Stimulated activated CD8-positive, alpha-beta memory T cell treated with anti-CD3 and anti-CD28 coated beads, Interleukin-4, amount 100 ng/mL, for 1 hour (primary cell): ENCODE measurements at places on chromosomes 3 and 15.

GRCh38 chr3:46863261-46863782, at the start of gene MYL3:
TSS of gene MYL3 (minus strand) at chr3:46863444. CDS start at chr3:46863390, 54 bp downstream.
- no peak for DNase-seq

GRCh38 chr15:29805043-29805707, 17.1 kb downstream of the TJP1 start:
- DNase-seq: no peak

DNA sequence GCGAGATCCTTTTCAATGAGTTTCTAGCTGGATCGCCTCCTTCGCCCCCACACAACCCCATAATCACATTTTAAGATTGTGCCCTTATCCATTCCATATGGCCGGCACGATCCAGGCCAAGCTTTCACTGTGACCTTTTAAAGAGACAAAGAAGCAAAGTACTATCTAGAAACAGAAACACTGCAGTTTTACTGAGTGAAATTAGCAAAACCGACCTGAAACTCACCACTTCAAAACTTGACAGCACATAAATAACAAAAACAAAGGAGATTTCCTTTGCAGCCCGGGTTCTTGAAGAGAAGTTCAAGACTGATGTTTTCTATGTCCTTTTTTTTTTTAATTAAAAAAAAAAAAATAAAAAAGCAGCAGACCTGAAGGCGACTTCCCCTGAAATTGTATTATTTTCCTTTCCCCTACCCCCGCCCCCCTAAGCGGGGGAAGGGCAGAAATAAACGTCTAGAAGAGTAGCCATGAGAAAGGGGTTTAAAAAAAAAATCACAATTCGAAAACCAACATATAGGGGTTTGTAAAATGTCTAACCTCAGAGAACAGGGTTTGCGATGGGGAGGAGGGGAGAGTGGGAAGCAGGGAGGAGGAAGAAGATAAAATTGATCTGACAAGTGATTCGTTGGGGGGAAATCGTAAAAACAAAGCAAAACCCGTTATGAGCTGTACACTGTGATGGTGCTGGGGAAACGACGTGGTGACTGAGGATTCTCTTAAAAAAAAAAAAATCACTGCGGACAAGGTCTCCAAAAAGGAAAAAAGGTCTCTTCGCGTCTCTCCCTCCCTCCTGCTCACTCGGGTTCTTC, 1.5 kb downstream of the SATB1 start:
- DNase-seq: no peak

DNA sequence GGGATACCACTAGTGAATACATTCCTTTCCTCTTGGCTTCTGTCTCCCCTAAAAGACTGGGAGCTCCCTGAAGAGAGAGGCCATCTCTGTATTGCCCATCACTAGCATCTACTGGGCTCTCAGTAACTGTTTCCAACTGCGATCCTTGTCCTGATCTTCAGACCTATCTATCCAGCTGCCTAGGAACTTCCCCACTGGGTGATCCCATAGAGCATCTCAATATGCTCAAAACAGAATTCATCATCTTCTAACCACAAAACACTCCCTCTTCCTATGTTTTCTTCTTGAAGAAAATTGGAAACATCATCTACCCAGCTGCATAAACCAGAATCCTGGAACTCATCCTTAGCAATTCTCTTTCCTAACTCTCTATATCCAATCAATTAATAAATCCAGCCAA, 54.6 kb downstream of the PLD1 start:
- no peak for DNase-seq

- DNase-seq: no peak
These were observed 1.1 kb downstream of the SLC6A1 start for GRCh38 chr3:10993729-10994065.

GRCh38 chr3:3559786-3560185, 239.4 kb upstream of the LRRN1 start:
- no peak for DNase-seq

- no peak for DNase-seq
These were observed 268.0 kb downstream of the NAALADL2 start for GRCh38 chr3:175127075-175127662.

DNA sequence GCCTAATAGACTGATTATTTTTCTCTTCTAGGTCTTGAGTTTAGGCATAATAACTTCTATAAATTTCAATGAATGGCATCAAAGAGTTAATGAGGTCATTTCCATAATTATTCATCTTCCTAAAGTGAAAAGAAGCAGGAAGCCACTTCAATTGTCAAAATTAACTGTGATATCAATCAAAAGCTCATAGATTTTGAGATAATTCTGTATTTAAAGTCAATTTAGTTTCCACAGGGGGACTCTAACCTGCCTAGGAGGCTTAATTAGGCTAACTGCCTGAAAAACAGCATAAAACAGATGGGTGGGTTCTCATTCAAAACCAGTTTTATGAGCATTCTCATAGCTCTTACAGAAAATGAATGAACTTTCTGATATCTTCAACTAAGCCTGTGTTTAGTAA, 177.8 kb downstream of the OTOL1 start:
- DNase-seq: no peak

GRCh38 chr3:132294906-132295305, 22.3 kb upstream of the ACP3 start:
- DNase-seq: no peak

- DNase-seq: no peak
These were observed 34.7 kb downstream of the MAP3K13 start for GRCh38 chr3:185397676-185398075.

DNA sequence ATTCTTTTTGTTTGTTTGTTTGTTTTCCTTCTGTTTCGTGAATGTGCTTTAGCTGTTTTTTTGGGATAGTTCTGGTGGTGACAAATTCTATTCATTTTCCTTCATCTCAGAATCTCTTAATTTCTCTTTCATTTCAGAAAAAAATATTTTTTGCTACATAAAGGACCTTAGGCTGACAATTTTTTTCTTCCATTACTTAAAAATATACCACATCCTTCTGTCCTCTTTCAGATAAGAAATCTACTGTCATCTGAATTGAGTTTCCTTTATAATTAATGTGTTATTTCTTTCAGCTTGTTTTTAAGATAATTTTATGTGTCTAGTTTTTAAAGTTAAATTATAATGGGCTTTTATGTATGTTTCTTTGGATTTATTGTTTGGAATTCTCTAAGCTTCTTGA, 47.6 kb downstream of the IL16 start:
- no peak for DNase-seq

DNA sequence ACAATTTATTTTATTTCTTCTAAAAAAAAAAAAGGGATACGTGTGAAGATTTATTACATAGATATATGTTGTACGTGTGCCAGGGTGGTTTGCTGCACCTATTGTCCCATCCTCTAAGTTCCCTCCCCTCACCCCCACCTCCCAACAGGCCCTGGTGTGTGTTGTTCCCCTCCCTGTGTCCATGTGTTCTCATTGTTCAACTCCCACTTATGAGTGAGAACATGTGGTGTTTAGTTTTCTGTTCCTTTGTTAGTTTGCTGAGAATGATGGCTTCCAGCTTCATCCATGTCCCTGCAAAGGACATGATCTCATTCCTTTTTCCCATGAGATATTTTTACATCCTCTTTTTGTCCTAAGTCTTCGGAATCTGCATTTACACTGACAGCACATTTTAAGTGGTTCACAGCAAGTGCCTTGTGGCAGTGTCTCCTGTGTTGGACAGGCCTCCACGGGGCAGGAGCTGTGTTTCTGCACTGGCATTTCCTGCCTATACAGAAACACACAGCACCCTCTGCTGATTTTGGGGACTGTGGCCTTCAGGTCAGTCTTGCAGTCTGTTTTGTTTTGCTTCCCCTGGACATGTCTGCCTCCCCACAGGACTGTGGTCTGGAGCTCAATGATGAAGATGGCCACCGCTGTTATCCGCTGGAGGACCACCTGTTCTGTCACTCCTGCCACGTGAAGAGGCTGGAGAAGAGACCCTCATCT, 12.7 kb upstream of the SACM1L start:
- DNase-seq: no peak

DNA sequence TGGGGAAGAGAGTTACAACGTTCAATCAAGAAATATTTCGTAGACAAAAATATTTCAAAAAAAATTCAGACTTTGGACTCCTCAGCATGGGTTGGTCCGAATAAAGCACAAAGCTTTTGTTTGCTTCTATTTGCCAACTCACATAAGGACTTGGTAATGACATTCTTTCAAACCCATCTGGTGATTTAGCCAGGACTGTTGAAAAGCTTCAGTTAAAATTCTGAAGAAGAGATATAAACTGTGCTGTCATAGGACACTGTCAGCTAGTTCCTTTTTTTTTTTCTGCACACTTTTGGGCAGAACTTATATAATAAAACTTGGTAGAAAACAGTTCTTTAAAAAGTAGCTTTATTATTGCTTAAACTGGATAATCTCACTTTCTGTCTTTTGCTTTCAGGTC, 660.8 kb upstream of the SGO1 start:
- no peak for DNase-seq

GRCh38 chr3:61146010-61146890, 105.0 kb downstream of the FHIT start:
- DNase-seq: no peak

- DNase-seq: no peak
These were observed 132.2 kb downstream of the MBNL1 start for GRCh38 chr3:152400887-152401286.

DNA sequence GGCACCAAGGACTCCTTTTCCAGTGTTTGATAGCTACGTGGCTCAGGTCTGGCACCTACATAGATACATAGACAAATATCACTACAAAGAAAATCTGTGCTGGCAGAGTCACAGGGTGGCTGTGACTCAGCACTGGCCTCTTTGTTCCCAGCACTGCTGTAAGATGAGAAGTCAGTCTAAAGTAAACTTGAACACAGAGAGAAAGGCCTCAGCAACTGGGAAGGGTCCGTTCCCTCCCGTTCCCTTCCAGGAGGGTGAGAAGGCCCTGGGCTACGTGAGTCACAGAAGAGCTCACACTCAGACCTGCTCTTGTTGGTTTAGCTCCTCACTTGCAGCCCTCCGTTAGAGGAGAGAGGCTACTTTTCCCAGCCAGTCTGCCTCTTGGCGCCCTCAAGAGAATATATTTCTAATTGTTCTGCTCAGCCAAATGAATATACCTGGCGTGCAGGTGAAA, 23.1 kb downstream of the ANXA2 start:
- DNase-seq: no peak

DNA sequence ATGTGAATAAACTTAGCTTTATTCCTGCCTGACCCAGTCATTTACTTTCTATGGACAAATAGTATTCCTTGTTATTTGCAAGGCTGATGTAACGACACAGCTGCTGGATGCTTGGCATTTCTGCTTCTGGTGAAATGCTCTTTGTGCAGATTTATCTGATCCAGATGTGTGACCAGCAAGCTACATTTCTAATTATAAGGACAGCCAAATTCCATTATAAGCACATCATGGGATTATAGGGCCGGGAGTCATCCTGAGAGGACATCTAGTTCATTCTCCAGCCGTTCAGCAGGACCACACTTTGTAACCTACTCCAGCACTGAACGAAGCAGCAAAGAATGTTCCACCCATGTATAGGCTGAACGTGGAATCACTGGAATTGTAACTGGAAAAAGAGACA, 42.9 kb downstream of the FNDC3B start:
- no peak for DNase-seq

DNA sequence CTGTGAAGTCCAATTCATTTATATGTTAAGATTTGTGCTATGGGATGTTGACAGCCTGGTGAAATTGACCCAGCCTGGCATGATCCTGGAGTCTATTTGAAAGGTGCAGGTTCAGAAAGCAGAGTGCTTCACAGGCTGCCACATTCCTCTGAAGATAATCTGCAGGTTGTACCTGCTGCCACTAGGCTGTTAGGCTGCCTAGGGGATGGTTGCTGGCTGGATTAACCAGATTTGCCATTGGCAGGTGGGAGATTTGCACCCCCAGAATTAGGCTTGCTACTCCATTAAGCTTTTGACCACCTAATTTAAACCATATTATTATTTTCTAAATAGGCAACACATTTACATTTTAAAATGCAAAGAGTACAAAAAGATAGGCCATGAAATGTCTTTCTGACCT, 85.8 kb upstream of the RASGRP1 start:
- no peak for DNase-seq

DNA sequence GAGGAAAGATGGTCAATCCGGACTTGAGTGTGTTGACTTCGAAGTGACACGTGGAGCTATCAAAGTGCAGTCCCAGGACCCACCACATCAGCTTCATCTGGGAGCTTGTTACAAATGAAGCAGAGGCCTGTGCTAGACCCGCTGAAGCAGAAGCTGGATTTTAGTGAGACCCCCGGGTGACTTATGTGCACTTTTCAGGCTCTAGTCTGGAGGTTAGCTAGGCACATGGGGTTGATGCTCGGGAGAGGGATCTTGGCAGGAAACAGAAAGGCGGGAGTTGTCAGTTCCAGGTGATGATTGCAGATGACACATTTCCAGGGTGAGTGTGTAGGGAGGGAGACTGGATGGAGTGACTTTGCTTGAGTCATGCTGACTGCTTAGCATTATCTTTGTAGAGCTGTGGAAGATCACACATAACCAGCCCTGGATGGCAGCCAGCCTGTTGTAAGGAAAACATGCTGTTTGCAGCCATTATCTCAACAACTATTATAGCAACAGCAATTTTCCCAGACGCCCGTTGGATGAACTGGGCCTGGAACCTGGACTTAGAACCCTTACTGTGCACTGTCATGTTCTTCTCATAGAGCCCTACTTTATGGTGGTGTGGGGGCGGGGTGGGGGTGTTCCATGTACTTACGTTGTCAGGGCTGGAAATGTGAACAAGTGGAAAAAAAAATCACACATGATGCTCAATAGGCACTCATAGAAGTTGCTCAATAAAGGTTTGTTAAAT, 122.4 kb downstream of the THSD4 start:
- no peak for DNase-seq

- no peak for DNase-seq
These were observed 126.2 kb downstream of the GOLIM4 start for GRCh38 chr3:167969548-167969947.

GRCh38 chr3:62622553-62623174, 249.3 kb upstream of the FEZF2 start:
- no peak for DNase-seq

- DNase-seq: no peak
These were observed 153.5 kb downstream of the UACA start for GRCh38 chr15:70609889-70610288.

- no peak for DNase-seq
These were observed 136.1 kb downstream of the CHL1 start for GRCh38 chr3:332701-333100.

- DNase-seq: no peak
These were observed 40.1 kb downstream of the RPN1 start for GRCh38 chr3:128610451-128611070.

GRCh38 chr15:61364871-61365270, 135.8 kb upstream of the RORA start:
- DNase-seq: no peak

- DNase-seq: no peak
These were observed 26.3 kb downstream of the ALS2CL start for GRCh38 chr3:46667061-46667621.

GRCh38 chr3:26588931-26589330, 33.6 kb upstream of the LRRC3B start:
- DNase-seq: no peak
